ENCODE measurements at places on chromosomes 2 and 18.
A peak's percentile ranks its signal among the peaks of the same experiment; 100 is the strongest.

DNA sequence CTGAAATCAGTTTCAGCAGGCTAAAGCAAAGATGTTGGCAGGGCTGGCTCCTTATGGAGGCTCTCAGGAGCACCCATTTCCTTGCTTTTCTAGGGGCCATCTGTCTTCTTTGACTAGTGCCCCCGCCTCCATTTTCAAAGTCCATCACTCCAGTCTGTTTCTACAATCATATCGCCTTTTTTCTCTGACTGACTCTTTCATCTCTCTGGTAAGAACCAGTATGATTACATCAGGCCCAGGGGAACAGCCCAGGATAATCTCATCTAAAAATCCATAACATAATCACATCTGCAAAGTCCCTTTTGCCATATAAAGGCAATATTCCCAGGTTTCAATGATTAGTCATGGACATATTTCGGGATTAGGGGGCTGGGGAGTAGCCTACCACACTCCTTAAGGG lies 57.0 kb downstream of the CUL3 start:
- no peak for DNase-seq

DNA sequence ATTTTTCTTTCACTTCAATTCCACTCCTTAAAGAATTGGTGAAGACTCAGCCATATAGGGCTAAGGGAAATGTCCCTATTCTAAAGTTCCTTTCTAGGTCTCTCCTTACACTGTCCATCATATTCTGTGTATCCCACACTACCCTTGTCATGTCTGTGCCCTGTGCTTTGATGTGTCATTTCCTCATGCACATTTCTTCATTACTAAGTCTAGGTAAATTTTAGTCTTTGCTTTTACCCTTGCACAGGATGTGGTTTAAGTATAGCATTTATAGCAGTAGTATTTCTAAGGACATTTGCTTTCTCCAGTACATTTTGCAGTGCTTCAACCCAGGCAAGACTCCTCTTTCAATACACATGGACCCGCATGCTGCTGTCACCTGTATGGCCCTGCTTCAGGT lies 221.5 kb upstream of the ACVR2A start:
- no peak for DNase-seq

DNA sequence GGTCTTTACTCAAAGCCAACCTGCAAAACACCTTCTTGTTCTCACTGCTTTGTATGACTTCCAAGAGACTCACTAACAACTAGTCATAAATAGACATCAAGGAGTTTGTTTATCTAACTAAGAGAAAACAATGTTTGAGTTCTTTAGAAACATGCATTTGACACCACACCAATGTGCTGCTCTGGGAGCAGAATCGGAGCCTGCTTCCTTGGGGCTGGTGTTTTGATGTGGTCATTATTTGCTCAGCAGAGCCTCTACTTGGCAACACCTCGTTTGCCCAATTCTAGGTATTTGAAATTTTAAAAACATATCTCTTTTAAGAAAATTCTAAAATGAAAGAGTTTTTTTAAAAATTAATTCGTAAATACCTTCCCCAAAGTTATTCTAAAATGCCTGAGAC lies 167.5 kb downstream of the BCL2 start:
- no peak for DNase-seq

DNA sequence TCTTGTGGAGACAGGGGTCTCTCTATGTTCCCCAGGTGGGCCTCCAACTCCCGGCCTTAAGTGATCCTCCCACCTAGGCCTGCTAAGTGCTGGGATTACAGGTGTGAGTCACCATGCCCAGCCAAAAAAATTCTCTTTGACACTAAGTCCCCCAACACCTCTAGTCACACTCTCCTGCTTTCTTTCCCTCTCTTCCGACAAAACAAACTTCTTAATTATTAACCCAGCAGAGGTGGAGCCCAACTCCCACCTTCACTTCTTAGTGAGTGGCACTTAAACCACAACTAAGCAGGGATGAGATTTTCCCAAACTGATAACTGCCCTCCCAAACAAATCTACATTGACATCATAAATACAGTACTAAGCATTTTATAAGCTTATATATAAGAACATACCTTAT lies 60.5 kb upstream of the PMAIP1 start:
- DNase-seq, result no peak

GRCh38 chr2:65799141-65799854 lies 366.9 kb upstream of the SPRED2 start:
- no peak for DNase-seq

- DNase-seq, result peak; percentile 91
These were observed 49.5 kb upstream of the ACAA2 start for GRCh38 chr18:49862656-49863385.

GRCh38 chr2:183117226-183117625 lies 7.0 kb upstream of the NUP35 start:
- DNase-seq, result no peak

DNA sequence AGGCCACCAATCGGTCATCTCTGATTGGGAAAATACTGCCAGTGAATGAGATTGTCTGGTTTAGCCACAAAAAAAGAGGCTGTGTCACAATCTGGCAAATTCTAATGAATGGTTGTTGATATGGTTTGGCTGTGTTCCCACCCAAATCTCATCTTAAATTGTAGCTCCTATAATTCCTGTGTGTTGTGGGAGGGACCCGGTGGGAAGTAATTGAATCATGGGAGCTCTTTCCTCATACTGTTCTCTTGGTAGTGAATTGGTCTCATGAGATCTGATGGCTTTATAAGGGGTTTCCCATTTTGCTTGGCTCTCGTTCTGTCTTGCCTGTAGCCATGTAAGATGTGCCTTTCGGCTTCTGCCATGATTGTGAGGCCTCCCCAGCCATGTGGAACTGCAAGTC lies 838.3 kb downstream of the SLC4A3 start:
- no peak for DNase-seq

- DNase-seq, result no peak
These were observed 104.6 kb downstream of the SP3 start for GRCh38 chr2:173860566-173860965.

- no peak for DNase-seq
These were observed 289.7 kb upstream of the PARD3B start for GRCh38 chr2:204255526-204255925.

- DNase-seq, result no peak
These were observed 12.1 kb downstream of the CCT4 start for GRCh38 chr2:61876400-61876799.

DNA sequence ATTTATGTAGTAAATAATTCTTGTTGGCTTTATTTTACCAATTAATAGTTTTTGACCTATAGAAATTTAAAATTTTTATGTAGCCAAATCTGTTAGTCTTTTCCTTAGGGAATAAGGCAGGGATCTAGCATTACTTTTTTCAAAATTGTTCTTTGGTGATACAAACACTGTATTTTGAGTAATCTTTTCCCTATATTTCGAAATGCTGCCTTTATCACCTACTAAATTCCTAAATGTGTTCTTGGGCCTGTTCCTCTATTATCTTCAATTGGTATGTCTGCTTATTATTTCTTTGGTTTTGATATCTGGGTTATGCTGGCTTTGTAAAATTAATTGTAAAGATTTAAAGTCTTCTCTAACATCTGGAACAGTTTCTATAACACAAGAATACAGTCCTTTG lies 87.5 kb downstream of the DYSF start:
- DNase-seq, result no peak

GRCh38 chr18:48402953-48403352 lies 6.2 kb downstream of the ZBTB7C start:
- no peak for DNase-seq

DNA sequence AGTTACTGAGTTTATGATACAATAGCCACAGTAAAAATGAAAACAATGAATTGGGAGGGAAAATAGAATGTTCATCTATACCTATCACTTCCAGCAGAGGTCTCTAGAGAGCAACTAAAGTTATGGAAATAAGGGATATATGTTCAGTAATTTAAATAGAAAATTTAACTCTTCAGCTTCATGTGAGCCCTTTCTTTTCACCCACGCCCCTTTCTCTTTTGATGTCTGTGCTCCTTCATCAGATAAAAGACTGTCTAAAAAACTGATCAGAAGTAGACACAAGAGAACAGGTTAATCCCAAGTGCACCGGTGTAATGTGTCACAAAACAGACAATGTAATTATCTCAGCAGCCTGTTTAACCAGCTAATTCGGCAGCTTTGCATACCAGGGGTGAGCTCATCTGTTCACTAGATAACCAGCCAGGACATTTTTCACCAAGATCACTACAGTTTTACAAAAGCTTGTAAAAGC lies 238.5 kb upstream of the ERBB4 start:
- peak; percentile 21 for DNase-seq

DNA sequence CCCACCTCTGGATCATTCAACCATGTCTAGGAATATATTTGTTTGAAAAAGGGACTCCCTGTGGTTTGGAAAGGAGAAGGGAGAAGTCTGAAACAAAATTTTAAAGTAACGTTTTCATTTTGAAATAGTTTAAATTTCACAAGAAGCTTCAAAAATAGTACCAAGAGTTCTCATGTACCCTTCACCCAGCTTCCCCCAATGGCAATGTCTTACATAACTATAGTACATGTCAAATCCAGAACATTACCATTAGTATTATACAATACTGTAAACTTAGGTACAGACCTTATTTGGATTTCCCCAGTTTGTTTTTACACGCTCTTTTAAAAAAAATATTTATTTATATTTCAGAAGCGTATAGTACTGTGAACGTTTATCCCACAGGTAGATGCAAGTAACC lies 4.0 kb upstream of the LYG2 start:
- DNase-seq, result no peak

DNA sequence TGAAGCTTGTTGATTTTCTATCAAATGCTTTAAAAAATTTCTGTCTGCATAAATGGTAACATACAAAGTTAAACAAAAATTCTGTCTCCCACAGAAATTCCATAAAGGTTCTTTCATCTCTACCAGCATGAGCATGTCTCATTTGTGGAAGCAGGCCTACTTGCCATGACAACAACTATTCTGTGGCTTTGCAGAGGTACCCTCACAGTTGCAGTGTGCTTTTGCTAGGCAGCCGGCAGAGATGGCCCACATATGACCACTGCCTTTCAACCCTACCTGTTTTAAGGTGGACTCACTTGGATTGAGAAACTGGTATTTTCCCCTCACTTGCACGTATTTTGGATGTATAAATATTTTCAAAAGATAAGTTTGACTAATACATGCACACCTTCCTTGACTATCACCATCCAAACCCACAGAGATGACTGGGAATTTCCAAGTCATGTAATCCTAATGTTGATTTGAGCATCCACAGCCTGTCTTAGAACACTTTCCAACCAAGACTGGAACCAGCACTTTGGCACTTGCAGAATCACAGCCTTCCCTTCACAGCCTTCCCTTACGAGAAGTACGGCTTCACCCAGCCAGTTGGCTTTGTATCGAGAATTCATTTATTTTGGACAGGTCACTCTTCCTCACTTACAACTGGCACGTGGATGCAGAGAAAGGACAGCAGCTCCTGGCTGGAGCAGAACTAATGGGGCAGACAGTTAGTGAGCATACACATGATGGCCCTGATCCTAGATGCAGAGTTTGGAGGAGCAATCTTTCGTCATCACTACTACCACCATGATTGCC lies 9.3 kb upstream of the FHL2 start:
- no peak for DNase-seq

DNA sequence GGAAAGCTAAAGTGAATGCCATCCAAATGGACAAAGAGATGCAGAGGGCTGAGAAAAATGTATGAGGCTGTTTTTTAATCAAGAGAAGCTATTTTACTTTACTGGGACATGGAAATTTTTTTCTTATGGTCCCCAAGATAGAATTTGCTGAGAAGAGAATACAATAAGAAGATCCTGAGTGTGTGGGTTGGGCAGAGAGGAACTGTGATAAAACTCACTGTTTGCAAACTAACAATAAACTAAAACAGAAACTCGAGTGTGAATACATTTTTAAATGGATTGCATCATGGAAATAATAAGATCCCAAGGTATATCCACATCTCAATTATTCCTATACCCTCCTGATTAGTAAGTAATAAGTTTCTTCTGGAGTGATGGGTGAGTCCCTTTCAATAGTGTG lies 4.4 kb downstream of the NEB start:
- DNase-seq, result peak; percentile 12

- DNase-seq, result no peak
These were observed 188.7 kb downstream of the RTP5 start for GRCh38 chr2:242058116-242058680.

DNA sequence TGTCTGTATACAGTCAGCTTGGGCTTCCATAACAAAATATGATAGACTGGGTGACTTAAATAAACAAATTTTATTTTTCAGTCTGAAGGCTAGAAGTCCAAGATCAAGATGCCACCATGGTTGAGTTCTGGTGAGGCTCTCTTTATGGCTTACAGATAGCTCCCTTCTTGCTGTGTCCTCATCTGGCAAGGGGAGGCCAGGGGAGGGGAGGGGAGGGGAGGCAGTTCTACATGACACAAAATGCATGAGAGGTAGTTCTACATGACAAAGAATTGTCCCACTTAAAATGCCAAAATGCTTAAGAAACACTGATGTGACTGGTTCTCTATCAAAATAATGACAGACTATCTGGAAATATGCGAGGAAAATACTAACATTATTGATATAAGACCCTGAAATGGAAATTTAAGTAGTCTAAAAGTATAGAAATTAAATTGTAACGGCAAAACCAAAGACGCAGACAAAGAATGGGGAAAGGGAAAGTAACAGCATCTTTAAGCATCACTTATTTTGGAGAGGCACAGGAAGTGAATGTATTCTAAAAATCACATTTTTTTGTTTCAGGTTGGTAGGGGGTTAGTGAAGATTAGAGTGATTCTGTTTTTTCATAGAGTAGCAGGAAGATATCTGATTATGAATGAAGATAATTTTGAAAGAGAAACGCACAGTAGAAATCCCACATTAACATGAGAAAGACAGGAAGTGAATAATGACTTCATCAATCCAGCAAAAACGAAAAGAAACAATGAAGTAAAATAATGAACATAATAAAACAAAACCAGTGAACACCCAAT lies 131.4 kb downstream of the STRN start:
- DNase-seq, result no peak

DNA sequence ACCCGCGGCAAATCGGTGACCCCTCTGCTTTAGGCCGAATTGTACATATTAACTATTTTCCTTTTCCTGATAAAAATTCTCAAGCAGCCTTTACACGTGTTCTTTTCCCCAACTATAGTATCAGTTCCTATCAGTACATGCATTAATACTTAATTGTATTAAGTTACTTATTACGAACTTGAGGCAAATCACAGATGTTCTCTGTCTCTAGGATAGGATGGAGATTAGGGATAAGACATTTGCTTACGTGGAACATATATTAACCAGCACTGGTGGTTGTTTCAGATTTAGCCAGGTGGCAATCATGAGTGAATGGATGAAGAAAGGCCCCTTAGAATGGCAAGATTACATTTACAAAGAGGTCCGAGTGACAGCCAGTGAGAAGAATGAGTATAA lies 675 bp downstream of the GEMIN6 start:
- no peak for DNase-seq

Data from cerebellar cortex (tissue), 1 donor.